ENCODE measurements at places on chromosomes 6 and 20.

- no peak for DNase-seq
Measured at GRCh38 chr6:70957284-70957617, 391 bp upstream of the B3GAT2 start.

GRCh38 chr6:56851074-56851473 lies 103.8 kb upstream of the BEND6 start:
- no peak for DNase-seq

DNA sequence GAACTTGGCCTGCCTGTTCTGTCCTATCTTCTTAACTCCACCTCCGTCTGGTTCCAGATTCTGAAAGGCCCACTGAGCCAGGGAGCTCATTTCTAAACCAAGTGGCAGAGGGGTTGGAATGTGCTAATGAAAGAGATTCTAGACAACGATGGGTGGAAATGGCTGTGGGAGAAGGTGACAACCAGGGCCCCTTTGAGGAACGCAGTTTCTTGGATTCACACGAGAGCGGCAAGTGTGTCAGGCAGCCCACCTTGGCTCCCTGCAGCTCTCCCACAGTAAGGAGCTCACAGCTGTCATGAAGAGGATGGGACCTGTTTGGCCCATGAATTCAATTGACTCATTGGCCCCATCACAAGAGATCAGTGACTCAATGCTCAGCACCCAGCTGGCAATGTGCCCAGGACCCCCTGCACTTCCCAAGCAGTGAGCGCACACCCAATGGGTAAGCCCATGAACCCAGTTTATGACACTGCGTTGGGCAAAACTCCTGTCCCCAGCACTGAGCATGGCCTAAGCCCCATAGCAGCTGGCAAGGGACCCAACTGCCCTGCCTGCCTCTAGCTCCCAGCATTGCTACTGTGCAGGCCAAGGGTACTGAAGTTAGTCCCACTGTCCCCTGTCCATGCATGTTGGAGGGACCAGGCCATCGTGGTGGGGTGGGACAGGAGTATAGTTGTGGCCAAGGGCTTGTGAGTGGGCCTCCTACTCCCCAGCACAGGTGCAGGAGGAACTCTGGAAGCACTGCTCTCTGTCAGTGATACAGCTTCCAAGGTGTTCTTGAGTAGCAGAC lies 16.4 kb downstream of the MRPS18A start:
- DNase-seq: no peak

DNA sequence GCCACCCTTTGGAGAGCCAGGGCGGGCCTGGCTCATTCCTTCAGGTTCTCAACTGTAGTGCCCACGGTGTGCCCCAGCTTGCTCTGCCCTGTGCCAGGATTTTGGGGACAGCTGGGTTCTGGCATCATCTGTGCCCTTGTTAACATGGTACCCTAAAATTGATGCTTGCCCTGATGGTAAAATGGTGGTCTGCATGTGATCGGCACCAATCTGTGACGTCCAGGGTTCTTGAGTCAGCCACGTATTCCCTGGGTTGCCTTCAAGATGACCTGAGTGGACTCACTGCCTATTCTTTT lies 31.2 kb upstream of the APCDD1L start:
- DNase-seq: no peak

GRCh38 chr20:25408170-25408547 lies 686 bp downstream of the GINS1 start:
- DNase-seq: no peak

All from GM12878 (cell line).